ENCODE measurements at places on chromosomes 1 and 21.
A peak's percentile ranks its signal among the peaks of the same experiment; 100 is the strongest.

- DNase-seq = no peak
These were observed 28.2 kb downstream of the RNF220 start for GRCh38 chr1:44433209-44433608.

GRCh38 chr1:226696547-226696946 lies 42.5 kb downstream of the ITPKB start:
- DNase-seq = no peak

- DNase-seq = peak; percentile 36
These were observed 104.8 kb upstream of the ATP1A1 start for GRCh38 chr1:116268211-116268610.

- no peak for DNase-seq
These were observed 42.2 kb downstream of the DISC1 start for GRCh38 chr1:231668826-231669225.

DNA sequence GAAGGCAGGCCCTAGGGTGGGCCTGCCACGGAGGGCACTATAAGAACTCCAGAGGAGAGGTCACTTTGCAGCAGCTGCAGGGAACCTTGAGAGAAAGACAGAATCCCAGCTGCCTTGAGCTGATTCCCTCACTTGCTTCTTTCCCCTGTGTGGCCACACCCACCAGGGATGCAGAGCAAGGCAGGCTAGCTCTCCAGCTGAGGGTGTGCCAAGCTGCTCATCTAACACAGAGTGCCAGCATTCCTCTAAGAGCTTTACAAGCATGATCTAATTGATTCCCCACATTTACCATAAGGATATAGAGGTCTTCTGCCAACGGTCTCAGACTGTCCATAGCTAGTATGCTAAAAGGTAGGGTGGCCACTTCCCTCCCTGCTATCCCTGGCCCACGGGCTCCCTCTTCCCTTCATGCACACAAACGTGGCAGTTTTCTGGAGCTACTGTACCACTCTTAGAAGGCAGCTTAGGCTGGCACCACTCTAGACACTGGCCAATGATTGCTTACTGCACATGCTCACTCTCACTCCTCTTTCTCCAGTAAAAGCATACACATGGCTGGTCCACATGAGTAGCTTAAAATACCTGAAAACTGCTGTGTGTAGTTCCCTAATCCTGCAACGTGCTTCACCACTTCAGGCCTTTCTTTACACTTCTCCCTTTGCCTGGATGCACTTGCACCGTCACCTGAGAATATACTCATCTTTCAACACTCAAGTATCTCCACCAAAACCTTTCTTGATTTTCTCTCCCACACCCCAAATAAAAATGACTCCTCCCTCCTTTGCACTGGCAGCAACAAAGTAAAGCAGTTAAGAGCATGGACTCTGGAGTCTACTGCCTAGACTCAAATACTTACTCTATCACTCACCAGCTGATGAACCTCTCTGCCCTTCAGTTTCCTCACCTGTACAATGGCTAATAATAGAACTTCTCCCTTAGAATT lies 57.7 kb downstream of the DMAP1 start:
- no peak for DNase-seq
